ENCODE measurements at places on chromosomes 1 and 21.

- DNase-seq = peak; percentile 65
Measured at GRCh38 chr1:215704089-215704860, 137.2 kb downstream of the KCTD3 start.

DNA sequence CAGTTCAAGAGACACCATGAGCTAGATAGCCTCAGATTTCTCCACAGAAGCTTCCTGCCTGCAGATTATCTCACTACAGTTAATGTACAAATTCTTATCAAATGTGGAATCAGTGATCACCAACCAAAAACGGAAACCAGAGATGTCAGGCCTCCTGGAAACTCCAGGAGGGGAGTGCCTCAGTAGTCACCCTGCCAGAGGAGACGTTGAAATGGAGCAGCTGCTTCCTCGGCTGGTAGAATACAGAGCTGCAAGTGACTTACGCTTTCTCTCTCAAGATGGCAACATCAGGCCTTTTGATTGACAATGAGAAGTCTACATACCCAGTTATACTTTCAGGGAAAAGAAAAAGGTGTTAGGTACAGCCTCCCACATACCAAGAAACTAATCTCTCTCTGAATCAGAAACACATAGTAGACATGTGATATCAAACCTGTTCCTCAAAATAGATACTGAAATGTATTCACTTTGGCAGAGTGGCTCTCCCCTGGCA, 52.2 kb downstream of the ACP6 start:
- no peak for DNase-seq

GRCh38 chr21:34202553-34203372, 129.4 kb downstream of the MRPS6 start:
- peak; percentile 54 for DNase-seq

GRCh38 chr1:26922901-26923300, 1.4 kb downstream of the NUDC start:
- no peak for DNase-seq

GRCh38 chr1:240591564-240591963, 20.4 kb downstream of the GREM2 start:
- no peak for DNase-seq

DNA sequence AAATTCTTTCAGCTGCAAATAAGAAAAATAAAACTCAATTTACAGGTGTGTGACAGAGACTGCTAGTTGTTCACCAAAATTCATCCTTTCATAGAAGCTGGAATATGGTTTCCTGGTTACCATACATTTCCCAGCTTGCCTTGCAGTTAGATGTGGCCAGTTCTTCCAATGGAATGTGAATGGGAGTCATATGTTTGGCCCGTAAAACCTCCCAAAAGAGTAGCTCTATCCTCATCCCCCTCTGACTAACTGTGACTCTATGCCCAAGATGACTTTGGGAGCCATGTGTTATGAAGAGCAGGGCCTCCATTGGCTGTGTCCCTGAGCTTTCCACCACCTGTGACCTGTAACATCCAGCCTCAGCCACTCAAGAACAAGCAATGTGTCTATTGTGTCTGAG, 90.6 kb upstream of the NGF start:
- DNase-seq = no peak

- DNase-seq = no peak
Measured at GRCh38 chr1:90724361-90724760, 7.3 kb upstream of the BARHL2 start.

DNA sequence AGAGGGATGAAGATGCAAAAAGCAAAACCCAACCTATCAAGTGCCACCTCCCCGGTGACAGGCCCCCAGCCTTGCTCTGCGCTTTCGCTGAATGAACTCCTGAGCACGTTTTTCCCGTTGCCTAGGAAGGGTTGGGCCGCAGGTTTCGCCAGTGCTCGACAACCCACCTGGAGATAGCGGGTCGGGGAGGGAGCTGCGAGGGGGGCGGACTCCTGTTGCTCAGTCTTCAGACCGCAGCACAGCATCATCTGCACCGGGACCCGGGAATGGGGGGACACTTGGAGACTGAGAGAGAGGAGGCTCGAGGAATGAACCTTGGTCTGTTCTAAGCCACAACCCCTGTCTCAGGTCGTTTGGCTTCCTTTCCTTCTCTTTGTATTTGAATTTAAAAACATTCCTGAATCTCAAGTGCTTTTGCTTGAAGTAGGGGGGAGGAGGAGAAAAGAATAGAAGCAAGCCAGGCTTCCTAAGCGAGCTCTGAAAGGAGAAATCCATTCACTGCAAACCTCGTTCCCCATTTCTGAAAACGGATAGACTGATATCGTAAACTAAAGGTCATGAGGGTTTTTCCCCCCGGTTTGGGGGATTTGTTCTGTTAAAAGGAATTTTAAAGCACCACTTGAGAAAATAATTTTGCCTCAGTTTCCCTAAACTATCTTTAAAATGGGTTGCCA, 1.2 kb downstream of the AK5 start:
- no peak for DNase-seq

DNA sequence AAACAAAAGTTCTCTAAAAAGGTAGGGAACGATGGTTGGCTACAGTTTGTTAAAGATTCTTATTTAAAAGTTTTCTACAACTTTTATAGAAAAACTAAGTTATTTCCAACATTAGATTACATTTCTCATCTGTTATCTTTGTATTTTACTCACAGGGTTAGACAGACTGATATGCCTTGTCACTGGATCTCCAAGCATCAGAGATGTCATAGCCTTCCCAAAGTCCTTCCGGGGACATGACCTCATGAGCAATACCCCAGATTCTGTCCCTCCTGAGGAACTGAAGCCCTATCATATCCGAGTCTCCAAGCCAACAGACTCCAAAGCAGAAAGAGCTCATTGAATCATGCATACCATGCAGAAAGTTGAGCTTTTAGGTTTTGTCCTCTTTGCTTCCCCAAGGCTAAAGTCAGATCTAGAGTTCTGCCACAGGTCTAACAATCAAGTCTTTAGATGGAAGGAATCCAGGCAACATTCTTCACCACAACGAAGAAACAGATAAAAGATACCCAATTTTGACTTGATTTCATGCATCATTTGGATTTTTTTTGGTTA, 10.3 kb downstream of the GAS5 start:
- DNase-seq = no peak

GRCh38 chr1:38029685-38030511, 16.7 kb downstream of the POU3F1 start:
- DNase-seq = peak; percentile 57

GRCh38 chr1:202229376-202229775, 35.8 kb downstream of the LGR6 start:
- DNase-seq = no peak

- no peak for DNase-seq
Measured at GRCh38 chr1:228154670-228155571, 5.2 kb downstream of the GJC2 start.

- DNase-seq = no peak
Measured at GRCh38 chr1:245462161-245462560, 307.4 kb downstream of the KIF26B start.

GRCh38 chr1:225349826-225350225, 78.0 kb downstream of the LBR start:
- DNase-seq = no peak

DNA sequence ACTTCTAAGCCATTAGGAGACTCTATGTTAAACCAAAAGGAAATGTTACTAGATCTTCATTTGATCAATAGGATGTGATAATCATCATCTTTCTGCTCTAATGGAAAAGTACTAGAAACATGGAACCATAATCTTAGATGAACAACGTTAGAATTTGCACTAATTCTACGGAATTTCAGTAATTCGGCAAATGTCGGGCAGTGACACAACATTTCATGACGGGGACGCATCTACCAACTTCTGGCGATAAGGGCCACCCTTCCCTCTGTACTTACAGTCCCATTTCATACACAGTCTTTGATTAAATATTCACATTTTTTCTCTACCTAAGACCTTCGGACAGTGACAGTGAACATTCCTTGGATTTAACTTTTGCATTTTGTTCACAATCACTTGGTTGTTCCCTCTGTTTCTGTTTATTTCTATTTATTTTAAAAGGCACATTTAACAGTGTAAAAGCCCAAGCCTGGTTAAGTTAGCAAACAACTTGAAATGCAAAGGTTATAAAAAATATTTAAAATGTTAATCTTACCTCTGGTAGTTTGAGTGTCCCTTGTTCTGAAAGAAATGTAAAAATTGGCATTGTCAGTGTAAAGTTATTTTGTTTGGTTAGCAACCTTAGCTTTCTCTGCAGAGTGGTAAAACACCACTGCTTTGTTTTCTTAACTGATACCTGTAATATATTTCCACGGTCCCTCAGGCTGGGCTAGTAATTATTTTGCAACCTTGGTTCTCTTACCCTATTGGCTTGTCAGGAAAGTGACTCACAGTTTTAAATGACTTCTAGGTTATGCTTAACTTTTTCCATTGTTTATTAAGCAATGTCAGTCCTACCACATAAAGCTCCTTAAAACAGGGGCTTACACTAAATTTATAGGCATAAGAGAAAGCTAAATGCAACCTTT, 276.9 kb downstream of the VAV3 start:
- DNase-seq = no peak

DNA sequence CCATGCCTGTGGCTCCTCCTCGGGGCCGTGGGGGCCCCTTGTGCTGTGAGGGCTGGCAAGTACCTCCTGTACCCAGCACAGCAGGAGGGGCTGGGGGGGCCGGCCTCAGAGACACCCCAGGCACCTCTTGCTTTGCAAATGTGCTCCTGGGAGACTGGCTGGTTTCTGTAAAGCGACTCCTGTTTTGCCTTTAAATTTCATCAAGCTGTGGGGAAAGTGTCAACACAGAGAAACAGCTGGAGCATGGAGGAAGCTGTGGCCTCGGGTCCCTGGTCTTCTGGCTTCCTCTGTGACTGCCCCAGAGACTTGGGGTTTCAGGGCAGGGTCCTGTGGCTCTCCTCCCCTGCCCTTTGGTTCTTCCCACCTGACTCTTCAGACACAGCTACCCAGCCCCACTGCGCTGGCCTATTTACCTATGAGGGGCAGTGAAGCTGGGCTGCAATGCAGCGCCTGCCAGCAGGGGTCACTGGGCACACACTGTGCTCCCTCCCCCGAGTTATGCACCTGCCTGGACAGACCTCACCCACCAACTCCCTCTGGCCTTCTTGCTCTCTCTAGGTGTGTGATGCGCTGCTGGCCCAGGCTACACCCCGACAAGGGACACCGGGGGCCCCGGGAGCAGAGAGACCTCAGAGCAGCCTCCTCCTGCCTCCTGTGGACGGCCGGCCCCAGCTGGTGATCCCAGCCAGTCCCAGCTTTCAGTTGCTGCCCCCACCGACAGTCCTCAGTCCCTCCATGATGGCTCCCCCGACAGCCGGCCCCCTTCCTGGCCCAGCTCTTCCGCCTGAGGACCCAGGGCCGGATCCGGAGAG, 17.6 kb upstream of the PEX10 start:
- DNase-seq = no peak

DNA sequence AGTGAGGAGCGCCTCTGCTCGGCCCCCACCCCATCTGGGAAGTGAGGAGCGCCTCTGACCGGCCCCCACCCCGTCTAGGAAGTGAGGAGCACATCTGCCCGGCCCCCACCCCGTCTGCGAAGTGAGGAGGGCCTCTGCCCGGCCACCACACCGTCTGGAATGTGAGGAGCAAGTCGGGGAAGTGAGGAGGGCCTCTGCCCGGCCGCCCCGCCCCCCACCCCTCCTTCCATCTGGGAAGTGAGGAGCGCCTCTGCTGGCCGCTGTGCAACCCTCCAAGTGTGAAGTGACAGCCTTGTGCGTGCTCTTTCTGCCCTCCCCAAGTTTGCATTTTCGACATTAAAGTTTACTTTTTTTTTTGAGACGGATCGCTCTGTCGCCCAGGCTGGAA, 5.1 kb upstream of the ZZZ3 start:
- no peak for DNase-seq

DNA sequence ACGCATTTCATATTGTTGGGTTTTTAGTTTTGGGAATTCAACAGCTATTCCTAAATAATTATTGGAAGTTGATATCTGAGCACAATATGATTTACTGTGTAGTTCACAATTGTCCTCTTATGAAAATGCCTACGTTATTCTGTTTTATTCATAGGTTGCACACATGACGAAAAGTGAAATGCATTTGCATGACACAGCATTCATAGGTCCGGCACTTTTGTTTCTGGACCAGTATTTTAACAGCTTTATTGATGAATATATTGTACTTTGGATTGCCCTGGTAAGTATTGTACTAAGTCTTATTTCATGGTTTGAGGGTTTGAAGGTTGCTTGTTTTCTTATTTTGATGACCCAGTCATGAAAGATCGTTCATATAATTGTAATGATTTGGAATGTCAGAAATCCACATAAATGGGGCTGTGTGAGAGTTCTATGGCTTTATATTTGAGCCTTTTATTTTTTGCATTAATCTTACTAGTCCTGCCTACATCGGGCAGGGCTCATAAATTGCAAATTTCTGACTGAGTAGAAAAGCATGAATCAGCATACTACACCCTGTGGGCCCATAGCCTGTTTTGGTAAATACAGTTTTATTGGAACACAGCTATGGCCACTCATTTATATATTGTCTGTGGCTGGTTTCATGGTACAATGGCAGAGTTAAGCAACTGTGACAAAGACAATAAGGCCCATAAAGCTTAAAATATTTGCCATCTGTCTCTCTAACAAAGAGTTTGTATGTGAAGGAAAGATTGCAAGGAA, 17.0 kb downstream of the DENND2D start:
- DNase-seq = no peak

DNA sequence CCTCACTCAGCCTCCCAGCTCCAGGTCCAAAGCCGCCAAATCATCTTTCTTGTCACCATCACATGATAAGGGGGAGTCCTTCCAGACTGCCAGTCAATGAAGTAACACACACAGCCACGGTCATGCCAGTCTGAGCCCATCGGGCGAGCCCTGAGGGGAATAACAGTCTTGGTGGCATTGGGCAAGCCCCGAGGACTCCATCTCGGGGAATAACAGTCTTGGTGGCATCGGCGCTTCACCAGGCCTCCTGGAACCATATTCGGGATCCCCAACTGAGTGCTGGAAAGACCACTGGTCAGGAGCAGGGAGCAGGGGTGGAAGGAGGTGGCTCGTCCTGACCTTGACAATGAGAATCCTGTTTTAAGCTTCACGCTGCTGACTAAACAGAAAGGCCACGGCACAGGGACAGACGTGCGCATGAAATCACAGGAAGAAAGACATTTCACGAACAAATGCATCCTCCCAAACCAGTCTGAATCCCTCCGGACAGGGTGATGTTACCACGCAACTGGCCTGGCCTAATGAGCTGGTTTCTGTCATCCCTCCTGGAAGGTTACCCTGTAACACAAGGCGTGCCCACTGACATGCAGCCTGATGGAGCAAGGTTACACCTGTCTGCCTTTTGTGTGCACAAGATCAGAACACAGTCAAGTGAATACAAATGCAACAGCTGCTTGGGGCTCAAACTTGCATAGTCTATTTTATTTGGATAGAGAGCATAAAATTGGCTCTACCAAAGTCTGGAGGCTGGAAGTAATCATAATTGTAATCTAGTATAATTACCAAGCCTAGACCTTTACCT, 517.4 kb downstream of the KIF26B start:
- no peak for DNase-seq
